Vagina (tissue), 2 donors: ENCODE measurements at places on chromosomes 6 and 20. TPM values are rescaled to one million over a fixed set of nuclear protein-coding genes. Genes with fewer than 3 reads are reported as not detected.

GRCh38 chr20:13852306-13852705, 67.5 kb downstream of the NDUFAF5 start:
- no peak for DNase-seq

DNA sequence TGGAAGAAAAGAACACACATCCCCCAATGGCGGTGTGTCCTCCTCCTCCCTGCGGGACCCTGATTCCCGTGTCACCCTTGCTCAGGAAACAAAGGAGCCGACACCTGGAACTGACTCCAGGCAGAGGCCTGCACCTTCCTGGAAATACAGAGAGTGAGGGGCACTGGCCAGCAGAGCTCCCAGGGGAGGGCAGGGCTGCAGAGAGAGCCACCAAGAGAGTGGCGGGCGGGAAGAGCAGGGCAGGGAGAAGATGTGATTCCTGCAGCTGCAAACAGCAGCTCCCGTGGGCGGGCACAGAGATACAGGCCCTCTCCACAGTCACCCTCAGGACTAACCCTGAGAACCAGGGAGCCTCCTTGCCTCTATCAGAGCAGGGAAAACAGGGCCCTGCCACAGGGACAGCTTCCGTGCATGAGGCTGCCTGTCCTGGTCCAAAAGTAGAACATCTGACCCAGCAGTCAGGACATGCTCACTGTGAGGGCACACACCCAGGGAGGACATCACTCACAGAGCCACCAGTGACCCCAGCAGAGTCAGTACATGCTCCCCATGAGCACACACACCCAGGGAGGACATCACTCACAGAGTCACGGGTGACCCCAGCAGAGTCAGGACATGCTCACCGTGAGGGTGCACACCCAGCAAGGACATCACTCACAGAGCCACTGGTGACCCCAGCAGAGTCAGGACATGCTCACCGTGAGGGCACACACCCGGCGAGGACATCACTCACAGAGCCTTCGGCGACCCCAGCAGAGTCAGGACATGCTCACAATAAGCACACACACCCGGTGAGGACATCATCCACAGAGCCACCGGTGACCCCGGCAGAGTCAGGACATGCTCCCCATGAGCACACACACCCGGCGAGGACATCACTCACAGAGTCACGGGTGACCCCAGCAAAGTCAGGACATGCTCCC, 193.1 kb downstream of the DLL1 start:
- peak; percentile 65 for DNase-seq

The TAF4 gene
- total RNA-seq, result 9.6 TPM

GRCh38 chr6:169700296-169700695, 1.5 kb downstream of the WDR27 start:
- no peak for DNase-seq

DNA sequence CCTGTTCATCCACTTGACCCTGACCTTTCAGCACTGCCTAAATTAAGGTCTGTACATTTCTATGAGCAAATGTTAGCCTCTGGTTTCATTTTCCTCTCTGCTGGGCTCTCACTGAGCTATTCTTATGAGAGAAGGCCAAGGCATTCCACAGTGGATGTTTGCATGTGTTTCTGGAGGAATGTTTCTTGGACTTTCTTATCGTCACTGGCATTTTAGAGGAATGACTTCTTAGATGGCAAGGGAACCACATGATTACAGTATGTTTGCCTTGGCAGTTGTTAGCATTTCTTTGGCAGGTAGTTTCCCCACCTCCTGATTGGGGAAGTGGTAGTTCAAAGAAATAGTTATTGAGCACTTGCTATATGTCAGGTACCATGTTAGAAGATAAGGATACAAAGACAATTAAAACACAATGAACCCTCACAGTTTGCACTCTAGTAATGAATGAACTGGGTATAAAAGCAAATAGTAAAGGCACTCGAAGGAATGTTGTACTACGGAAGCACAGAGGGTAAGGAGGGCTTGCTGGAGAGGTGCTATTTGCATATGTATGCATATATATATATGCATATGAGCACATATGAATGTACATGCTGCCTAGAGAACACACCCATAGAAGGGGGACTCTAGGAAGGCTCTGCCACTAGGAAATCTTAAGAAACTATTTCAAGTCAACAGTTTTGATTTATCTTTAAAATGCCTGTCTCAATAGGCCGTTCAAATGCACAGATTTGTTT, 307.4 kb downstream of the EYA4 start:
- no peak for DNase-seq

- no peak for DNase-seq
Measured at GRCh38 chr20:33859157-33859695, 48.1 kb downstream of the CHMP4B start.

DNA sequence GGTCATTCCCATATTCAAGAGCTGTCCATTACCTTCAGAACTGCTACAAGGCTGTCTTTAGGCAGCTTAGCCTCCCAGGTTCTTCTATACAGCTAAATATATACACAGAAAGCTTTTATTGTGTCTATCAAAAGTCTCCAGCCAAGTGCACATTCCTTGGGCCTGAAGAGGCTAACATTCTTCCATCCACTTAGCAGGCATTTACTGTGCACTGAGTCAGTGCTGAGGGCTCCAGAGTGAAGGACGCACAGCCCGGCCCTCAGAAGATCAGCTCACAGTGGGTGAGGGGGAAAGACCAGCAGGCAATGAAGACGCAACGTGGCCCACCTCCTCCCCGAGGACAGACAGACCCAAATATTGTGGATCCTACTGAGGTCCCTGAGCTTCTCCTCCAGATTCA, 569.9 kb downstream of the CDH26 start:
- no peak for DNase-seq

The CMTR1 gene
- 24.3 TPM for total RNA-seq

DNA sequence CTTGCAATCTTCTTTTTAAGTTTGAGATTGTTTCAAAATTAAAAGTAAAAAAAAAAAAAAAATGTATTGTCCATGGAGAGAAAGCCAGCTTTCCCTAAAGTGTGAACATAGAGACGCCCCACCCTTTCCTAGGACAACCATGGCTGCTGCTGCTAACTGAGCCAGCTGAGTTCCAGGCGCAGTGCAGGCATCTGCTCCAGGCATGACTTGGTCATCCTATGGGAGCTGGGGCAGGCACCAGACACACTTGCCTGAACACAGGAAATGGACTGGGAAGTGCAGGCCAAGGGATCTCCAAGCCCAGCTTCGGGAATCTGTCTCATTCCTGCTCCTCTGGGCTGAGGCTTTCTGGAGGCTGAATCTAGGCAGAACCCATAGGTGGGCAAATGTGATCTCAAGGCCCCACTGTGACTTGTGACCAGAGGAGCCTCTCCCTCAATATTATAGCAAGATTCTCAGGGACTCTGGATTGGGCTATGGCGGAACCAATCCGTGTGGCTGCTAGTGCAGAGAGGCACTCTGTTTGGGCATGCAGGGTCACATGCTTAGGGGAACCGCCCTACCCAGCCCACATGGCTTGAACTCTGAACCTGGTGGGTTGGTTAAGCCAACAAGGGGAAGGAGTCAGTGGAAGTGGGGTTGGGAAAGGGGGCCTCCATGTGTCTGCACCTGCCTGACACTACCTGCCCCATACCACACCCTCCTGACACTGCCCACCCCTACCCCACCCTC, 138.2 kb upstream of the CST7 start:
- DNase-seq, result no peak

The COL10A1 gene
- not detected for total RNA-seq

- DNase-seq, result no peak
Measured at GRCh38 chr6:56709650-56710049, 67.0 kb upstream of the DST start.

DNA sequence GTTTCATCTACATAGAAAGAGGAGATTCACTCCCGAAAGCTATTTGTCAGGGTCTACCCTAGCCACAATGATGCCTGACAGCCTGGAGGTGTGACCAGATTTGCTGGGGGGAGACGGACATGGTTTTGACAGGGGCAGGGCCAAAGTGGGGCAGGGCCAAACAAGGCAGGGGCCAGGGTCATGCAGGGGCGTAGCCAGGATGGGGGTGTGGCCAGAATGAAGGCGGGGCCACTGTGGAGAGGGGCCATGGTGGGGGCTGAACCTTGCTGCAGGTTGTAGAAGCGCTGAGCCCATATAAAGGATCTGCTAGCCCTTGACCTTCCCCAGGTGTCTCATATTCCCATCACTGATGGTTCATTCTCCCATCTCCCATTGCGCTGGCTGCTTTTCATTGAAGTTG, 184.1 kb upstream of the SULF2 start:
- DNase-seq, result no peak

DNA sequence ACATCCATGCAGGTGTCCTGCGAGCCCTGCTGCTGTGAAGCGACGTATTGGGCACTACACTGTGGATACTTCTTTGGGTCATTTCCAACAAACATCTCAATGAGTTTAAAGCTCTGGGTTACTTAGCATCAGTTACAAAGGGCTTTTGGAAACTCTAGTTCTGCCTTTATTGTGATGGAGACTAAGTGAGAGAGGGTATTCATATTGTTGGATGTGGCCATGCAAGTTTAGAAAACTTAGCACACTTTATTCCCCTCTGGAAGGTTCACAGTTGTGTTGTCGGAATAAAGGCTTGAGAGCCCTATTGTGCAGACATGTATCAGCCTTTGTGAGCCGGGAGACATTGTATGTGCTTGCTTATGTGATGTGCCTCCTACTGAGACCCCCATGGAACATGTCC, 22.1 kb downstream of the DUSP22 start:
- DNase-seq, result no peak

DNA sequence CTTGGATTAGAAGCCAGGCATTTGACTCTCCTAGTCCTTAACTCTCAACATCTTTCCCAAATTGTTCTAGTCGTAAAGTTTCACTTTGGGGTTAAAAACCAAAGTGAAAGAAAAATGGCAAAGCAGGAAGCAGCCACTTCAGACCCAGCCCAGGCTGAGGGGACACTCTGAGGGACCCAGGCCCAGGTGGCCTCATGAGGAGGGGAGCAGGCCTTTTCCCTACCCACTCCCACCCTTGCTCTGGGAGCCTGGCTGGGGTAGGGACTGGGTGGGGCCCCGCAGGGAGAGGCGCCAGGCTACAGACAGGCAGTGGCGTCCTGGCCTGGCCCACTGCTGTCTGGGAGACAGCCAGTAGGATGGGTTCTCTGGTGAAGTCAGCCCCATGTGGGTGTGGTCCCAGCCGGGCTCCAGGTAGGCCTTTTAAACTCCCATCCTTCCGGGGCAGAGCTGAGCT, 68.7 kb upstream of the MYL9 start:
- DNase-seq, result no peak

GRCh38 chr6:56814308-56814707, 140.6 kb upstream of the BEND6 start:
- DNase-seq, result no peak

The SLC12A5 gene
- total RNA-seq, result not detected

The ZSCAN26 gene
- 18.7 TPM for total RNA-seq

The CFAP61 gene
- 1.5 TPM for total RNA-seq

The ZNF334 gene
- total RNA-seq, result 5.4 TPM

- DNase-seq, result no peak
Measured at GRCh38 chr6:88302769-88303225, 136.7 kb upstream of the CNR1 start.

DNA sequence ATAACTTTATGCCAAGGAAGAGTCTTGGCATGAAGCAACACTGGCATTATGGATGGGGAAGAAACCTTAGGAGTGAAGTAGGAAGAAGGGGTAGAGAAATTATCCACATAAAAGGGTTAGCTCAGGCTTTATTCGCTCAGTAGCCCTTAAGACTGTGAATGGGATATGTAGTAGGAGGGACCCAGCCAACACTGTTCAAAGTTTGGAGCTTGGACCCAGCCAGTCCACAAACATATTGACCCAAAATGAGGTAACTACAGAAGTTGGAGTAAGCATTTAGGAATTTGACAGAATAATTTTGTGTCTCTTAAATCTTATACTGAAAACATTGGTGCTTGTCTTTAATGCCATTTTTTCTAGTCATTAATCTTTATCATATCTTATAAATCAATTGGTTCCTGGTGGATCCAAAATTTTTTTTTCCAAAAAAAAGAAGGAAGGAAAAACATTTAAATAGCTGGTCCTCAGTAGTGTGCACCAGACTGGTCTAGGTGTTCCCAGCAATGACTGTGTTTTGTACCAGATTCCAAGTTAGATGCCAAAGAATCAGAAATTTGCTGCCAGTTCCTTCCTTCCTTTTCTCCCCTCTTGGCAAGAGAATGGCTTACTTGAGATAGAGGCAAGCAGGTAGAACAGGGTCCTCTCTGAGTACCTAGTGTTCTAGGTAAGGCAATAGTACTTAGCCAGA, 451.8 kb upstream of the SOX4 start:
- no peak for DNase-seq

DNA sequence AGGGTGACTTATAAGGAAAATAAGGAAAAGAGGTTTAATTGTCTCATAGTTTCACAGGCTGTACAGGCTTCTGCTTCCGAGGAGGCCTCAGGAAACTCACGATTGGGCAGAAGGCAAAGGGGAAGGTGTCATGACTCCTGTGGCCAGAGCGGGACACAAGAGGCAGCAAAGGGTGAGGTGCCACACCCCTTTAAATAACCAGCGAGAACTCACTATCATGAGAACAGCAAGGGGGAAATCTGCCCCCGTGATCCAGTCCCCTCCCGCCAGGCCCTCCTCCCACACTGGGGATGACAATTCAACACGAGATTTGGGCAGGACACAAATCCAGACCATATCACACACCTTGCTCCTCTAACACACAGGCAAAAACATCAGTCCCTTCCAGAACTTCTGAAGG, 254.0 kb downstream of the DLL1 start:
- no peak for DNase-seq

GRCh38 chr20:19253316-19253715, 40.9 kb downstream of the SLC24A3 start:
- DNase-seq, result peak; percentile 86

The NRM gene
- total RNA-seq, result 6.1 TPM

The MLN gene
- not detected for total RNA-seq

DNA sequence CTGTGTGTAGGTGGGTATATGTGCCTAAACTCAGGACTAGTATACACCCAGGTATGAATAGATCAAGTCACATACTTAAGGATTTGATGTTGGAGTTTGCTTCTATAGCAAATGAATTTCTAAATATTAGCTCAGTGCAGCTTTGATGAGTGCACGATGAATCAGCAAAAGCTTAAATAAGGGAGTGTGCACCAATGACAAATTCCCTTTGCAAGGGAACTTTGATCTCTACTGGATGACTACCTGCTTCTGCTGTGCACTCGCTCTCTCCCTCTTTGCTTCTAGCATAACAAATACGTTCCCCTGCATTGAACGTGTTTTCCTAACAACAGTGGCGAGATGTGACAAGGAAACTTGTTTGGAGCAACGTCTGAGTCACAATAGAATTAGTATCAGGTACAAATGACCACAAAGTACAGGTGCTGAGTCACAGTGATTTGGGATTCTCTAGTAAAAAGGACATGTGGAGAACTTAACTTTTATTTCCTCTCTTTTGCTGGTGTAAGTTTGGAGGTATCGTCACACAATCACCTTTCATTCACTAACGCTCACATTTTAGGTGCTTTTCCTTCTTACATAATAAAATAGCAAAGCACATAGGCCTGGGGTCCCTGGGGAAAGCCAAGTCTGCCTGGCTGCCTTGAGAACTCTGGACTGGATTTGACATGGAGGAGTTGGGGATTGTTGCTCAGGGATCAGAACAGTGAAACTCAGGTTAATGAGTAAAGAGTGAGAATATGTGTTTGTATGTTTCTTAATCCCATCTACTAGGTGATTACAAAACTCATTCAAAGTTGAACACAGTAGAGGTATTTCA, 49.7 kb downstream of the KLHL31 start:
- DNase-seq, result no peak

The RIPPLY2 gene
- not detected for total RNA-seq
